Vagina (tissue), 2 donors: ENCODE measurements at places on chromosomes 2 and 18. TPM values are rescaled to one million over a fixed set of nuclear protein-coding genes. Genes with fewer than 3 reads are reported as not detected.

GNAL gene
- 23.3 TPM for total RNA-seq

POLE4 gene
- total RNA-seq, result 21.6 TPM

INHBB gene
- total RNA-seq, result 19.4 TPM

RTP5 gene
- not detected for total RNA-seq

ANKRD62 gene
- total RNA-seq, result 1.2 TPM

TMEM247 gene
- not detected for total RNA-seq

GATA6 gene
- total RNA-seq, result 9.8 TPM

PHOSPHO2 gene
- total RNA-seq, result 4.7 TPM

ARHGEF4 gene
- 116 TPM for total RNA-seq

CENPA gene
- total RNA-seq, result not detected

DDX1 gene
- 48.1 TPM for total RNA-seq

MERTK gene
- total RNA-seq, result 15.7 TPM

AMER3 gene
- total RNA-seq, result not detected

MAL gene
- total RNA-seq, result 71.0 TPM

C1QL2 gene
- not detected for total RNA-seq

GBX2 gene
- total RNA-seq, result not detected

ANKMY1 gene
- 20.6 TPM for total RNA-seq

EPHA4 gene
- 24.1 TPM for total RNA-seq

PLEKHM3 gene
- total RNA-seq, result 21.4 TPM

SNED1 gene
- total RNA-seq, result 55.5 TPM

GPAT2 gene
- total RNA-seq, result 1.2 TPM

ECEL1 gene
- total RNA-seq, result not detected

MTLN gene
- total RNA-seq, result 131 TPM

RAX gene
- total RNA-seq, result not detected

PAX8 gene
- 1.7 TPM for total RNA-seq

SERPINB12 gene
- total RNA-seq, result 20.1 TPM

STARD6 gene
- not detected for total RNA-seq

SLC5A7 gene
- total RNA-seq, result 1.7 TPM

ALPP gene
- not detected for total RNA-seq

LYPD1 gene
- total RNA-seq, result not detected

CAPN14 gene
- total RNA-seq, result 4.7 TPM

SLC4A5 gene
- 4.4 TPM for total RNA-seq

SCYGR4 gene
- not detected for total RNA-seq

DHRS9 gene
- not detected for total RNA-seq

FHOD3 gene
- total RNA-seq, result 5.6 TPM

DUSP2 gene
- total RNA-seq, result 14.0 TPM

LRATD1 gene
- total RNA-seq, result 32.7 TPM

PREPL gene
- 38.3 TPM for total RNA-seq

LTBP1 gene
- 48.4 TPM for total RNA-seq

CCDC68 gene
- total RNA-seq, result 8.1 TPM

SAG gene
- total RNA-seq, result not detected

SERPINE2 gene
- total RNA-seq, result 52.3 TPM

OR6B3 gene
- not detected for total RNA-seq

APCDD1 gene
- total RNA-seq, result 110 TPM

ASPRV1 gene
- 0.49 TPM for total RNA-seq

KCNK3 gene
- 10.6 TPM for total RNA-seq

RAPH1 gene
- 22.6 TPM for total RNA-seq

DPYSL5 gene
- total RNA-seq, result 0.74 TPM

ACMSD gene
- not detected for total RNA-seq

RAB12 gene
- total RNA-seq, result 35.8 TPM

IL37 gene
- total RNA-seq, result not detected

DCC gene
- not detected for total RNA-seq

FBXO41 gene
- 2.7 TPM for total RNA-seq

LMAN2L gene
- 13.0 TPM for total RNA-seq

SFT2D3 gene
- 3.7 TPM for total RNA-seq

TEKT4 gene
- not detected for total RNA-seq
